ENCODE measurements at places on chromosomes 13 and 19. TPM values are rescaled to one million over a fixed set of nuclear protein-coding genes. Genes with fewer than 3 reads are reported as not detected.

DNA sequence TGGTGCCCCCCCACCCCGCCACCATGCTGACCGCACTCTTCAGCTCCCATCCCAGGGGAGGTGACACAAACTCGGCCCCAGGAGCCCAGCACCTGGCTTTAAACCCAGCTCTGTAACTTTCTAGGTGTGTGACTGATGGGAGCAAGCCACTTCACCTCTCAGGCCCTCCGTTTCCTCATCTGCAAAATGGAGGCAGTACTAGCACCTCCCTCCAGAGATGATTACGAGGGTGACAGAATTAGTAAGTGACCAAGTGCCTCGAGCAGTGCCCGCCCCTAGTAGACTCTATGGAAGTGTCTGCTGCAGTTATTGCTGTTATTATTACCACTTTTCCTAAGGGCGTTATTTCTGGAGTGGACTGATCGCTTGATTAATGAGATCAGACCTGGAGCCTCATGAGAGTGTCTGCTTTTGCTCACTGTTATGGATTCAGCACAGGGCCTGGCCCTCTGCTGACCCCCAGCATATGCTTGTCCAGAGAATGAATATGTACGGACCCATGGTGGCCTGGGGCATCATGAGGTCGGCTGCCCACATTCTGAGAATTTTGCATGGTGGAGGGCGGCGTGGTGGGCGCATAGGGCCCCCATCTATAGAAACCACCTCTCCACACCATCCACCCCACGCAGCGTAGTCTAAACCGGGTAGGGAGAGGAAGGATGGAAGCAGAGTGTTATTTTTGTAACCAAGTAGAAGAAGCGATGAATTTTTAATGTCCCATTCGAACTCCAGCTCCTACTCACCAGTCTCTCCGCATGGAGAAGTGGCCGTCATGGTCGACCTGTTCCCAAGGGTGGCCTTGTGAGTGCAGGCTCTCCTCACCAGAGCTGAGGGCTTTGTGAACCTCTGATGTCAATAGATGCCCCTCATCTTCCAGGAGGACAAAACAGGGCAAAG, 48.2 kb downstream of the CAPN12 start:
- DNase-seq = no peak

DNA sequence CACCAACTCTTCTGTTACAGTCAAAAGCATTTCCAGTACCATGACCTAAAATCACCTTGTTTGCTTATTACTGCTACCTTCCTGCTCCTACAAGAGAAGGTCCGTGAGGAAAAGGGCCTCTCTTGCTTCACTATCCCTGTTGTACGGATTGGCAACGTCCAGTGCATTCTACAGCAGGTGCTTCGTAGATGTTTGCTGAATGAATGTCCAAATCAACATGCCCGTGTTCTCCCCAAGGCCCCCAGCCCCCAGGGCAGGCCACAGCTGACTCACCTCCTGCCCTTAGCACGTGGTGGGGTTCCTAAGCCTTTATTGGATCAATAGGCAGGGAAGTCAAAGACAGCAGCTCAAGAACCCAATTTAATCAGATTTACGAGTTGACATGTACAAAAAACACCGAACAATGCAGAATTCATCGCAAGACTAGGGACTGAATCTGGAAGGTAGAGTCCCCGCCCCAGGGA, 5.5 kb upstream of the NAPA start:
- DNase-seq = no peak

DNA sequence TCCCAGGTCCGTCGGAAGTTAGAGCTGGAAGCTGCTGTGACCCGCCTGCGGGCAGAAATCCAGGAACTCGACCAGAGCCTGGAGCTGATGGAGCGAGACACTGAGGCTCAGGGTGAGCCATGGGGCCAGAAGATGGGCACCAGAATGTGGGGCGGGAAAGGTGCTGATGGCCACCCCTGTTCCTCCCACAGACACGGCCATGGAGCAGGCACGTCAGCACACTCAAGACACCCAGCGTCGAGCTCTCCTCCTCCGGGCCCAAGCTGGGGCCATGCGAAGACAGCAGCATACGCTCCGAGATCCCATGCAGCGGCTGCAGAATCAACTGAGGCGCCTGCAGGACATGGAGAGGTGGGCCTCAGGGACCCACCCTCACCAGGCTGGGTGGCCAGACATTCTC, 2.5 kb downstream of the HAUS5 start:
- DNase-seq = no peak

- DNase-seq = peak; percentile 50
These were observed 26.1 kb downstream of the PPP5C start for GRCh38 chr19:46372901-46373490.

ZNF132 gene
- 6.1 TPM for total RNA-seq

ADGRE2 gene
- total RNA-seq = 4.9 TPM

DNA sequence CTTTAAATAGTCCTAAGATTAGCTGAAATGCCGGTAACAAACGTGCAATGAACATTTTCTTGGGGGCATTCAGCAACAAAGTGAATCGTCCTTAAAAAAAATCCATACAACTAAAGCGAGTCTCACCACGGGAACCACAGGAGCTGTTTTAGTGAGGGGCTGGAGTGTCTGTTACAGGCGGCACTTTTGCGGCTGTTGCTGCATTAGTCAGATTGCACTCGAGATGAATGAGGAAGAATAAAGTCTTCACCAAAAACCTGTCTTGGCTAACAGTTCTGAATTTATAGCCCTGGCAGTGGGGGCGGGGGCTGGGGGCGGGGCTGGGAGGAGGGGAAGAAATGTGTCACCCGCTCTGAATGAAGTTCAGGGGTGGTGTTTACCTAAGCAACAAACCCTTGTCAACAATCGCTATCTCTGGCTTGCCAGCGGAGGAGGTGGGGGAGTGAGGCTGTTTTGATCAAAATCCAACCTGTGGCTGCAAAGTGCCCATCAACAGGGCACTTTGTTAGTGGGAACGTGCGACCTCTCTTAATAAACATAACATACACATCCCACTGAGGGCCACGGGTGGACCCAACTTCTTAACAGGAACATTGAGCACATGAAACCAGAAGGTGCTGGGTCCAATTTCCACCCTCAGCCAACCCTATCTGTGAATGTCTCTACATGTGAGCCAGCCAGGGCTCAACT, 44.5 kb downstream of the RFX2 start:
- DNase-seq = peak; percentile 48

DNA sequence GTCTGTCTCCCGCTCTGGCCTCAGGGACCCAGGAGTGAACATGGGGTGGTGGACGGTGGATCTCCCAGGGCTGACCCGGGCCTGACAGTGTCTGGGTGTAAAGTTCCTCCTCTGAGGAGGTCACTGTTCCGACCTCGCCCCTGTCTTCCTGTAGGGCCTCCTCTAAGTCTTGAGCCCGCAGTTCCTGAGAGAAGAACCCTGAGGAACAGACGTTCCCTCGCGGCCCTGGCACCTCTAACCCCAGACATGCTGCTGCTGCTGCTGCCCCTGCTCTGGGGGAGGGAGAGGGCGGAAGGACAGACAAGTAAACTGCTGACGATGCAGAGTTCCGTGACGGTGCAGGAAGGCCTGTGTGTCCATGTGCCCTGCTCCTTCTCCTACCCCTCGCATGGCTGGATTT, at the start of gene SIGLEC9:
Gene SIGLEC9 (plus strand): TSS at position 178 of the 400 bp plus-strand sequence. CDS start 69 bp downstream, at position 247.
- DNase-seq = peak; percentile 62

DNA sequence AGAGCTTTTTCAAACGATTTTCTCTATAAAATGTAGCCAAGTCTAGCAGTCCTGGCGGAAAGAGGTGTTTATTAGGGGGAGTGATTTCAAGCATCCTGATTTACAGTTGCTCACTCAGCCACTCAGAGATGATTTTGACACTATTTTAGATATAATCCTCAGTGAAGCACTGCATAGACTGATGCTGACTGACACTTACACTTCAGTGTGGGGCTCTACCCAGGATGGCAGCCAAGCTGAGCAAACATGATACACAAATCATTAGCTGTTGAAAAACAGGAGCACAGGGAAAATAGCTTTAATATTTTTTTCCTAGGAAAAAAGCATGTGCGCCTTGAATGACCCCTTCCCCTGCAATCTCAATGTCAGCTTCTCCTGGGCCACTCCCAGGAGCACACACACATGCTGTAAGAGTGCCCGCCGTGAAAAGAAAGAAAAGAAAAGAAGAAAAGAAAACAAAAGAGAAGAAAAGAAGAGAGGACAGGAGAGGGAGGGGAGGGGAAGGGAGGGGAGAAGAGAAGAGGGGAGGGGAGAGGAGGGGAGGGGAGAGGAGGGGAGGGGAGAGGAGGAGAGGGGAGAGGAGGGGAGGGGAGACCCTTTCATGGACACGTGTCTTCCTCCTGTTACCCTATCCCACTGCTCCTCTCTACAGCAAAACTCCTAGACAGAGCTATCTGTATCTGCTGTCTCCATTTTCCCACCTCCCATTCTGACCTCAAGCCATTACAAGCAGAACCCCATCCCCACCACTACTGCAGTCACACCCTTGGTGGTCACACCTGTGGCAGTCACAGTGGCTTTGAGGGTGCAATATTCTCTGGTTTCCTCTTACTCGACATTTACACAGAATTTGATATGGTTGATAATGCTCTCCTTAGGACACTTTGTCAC, 36.4 kb downstream of the RCBTB2 start:
- no peak for DNase-seq

- DNase-seq = no peak
These were observed 1.2 kb downstream of the PLEKHA4 start for GRCh38 chr19:48867123-48867745.

DNA sequence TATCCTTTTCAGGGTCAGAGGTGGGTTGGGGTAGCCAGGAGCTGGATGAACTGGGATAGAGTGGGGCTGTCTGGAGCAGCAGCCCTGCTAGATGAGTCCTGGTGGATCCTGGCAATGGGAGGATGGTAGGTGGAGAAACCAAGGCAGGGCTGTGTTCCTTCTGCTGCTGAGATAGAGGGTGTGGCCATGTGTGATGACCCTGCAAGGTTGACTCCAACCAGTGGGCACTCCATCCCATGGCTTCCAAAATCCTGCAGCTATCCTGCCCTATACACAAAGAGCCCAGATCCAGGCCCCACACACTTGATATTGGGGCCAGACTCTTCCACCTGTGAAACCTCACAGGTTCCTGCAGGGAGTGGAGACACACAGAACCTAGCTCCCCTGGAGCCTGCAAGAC, 2.4 kb upstream of the ZNF446 start:
- DNase-seq = no peak

GRCh38 chr13:87331178-87331577, 340.0 kb upstream of the SLITRK5 start:
- DNase-seq = no peak
